ENCODE measurements at places on chromosomes 4 and X.

DNA sequence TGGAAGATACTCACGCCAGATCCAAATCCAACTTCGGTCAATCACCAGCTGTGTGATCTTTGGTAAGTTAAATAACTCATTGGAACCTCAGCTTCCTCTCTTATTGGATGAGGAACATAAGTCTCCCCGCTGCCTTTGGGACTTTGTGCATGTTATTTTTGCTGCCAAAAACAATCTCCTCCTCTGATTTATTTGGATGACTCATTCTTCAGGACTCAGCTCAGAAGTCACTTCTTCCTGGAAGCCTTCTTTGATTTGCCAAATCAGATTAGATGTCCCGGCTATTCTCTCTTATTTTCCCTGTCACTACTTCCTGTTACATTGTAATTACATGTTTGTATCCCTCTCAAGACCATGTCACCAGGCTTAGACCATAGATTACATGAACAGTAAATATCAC, 138.0 kb upstream of the BOD1L1 start:
- DNase-seq: no peak

DNA sequence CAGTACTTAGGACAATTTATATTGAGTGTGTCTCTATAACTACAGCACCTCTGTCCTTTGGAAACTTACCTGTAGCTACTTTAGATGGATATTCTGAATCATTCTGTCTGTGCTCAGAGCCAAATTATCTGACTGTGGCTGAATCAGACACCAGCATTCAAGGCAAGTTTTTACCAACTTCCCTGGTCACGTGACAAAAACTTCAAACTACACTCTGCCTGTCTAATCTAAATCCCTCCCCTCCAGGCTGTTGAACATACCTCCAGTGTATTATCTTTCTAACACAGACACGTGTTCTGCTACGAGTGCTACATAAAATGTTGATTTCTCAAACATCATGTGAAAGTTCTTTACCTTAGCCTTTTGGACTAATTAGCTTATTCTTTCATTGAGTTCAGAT, 641.2 kb upstream of the CPEB2 start:
- no peak for DNase-seq

GRCh38 chr4:70704215-70704930, 16.0 kb downstream of the UTP3 start:
- peak; percentile 85 for DNase-seq

GRCh38 chr4:93825551-93826216, 2.9 kb upstream of the ATOH1 start:
- DNase-seq: no peak

DNA sequence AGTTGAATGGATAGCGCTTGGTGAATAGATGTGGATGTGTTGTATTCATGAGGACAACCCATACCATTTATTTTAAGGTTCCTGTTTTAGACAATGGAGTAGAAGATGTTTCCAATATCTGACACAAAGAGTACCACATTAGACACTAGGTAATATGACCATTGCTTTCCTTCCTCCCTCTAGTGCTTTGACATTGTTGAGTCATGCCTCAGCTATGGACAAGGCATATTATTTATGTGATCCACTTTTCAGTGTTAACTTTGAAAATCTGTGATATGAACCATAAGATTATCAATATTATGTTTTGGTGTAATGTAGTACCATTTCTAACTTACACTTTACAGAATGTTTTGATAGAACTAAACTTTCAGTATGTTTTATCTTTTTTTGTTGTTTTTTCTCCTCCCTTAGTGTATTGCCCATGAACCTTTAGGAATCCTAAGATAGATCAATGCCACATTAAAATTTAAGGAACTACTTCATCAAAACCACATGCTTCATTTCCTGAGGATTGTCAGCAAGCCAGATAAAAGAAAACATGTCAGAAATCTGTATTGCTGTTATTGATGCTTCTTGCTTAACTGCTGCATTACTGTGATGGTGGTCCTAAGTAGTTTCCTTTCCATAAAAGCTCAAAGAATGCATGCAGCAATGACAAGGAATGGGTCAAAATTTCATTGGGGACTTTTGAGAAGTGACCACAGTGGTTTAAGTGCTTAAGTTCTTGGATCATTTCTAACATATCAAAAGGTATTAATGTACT, 105.0 kb downstream of the PCDH7 start:
- DNase-seq: no peak

DNA sequence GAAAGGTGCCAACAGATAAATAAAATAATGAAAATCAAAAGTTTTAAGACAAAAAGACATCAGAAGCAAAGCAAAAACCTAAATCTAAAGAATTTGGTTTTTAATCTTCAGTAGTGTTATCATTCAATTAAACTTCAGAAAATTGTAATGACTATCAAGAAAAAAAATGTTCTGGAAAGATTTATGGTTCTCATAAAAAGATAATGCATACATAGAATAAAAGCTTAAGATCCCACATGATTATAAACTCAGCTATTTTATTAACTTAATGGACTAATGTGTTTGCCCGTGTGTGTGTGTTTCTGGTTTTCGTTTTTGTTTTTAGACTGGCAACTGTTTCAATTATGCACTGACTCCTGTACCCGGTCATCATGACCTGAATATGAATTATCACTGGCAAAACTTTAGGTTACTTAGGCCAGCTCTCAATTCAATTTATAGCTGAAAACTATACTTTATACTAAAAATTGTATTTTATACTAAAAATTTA, 217.5 kb upstream of the DKK2 start:
- no peak for DNase-seq

DNA sequence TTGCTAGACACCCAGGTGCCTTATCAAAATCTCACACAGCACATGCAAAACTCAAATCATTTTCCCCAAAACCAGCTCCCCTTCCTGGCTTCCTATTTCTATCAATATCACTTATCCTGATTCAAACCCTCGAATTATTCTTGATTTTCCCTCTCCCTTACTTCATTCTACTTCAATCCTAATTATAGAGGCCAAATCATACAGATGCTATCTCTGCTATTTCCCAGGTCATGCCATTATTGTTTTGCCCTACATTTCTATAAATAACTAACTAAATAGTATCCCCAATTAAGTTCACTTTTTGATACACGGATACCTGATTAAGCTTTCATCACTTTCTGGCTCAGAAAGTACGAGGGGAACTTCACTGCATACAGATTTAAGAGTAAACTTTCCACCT, 62.4 kb downstream of the FBXL5 start:
- DNase-seq: no peak

- no peak for DNase-seq
Measured at GRCh38 chr4:24799544-24800324, 4.4 kb downstream of the SOD3 start.

GRCh38 chr4:83025563-83025962, 9.4 kb upstream of the COPS4 start:
- no peak for DNase-seq

DNA sequence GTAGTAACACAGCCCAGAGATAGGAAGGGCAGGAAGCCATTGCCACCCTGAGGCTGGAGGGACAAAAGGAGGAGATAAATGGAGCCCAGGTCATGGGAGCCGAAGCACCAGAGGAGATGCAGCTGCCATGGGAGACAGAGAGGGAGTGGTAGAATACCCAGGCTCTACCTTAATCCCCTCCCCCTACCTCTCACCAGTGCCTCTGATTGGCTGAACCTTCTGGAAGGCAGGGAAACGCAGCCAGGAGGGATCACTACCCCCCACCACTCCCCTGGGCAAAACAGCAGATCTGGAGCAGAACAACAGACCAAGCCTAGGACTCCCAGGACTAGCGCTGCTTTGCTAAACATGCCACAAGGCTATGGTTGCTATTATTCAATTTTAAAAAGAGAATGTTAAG, 114.2 kb downstream of the ZNF827 start:
- no peak for DNase-seq

GRCh38 chr4:118215826-118216225, 137.0 kb downstream of the PRSS12 start:
- DNase-seq: no peak

- no peak for DNase-seq
Measured at GRCh38 chr4:87806520-87806919, 7.2 kb downstream of the IBSP start.

DNA sequence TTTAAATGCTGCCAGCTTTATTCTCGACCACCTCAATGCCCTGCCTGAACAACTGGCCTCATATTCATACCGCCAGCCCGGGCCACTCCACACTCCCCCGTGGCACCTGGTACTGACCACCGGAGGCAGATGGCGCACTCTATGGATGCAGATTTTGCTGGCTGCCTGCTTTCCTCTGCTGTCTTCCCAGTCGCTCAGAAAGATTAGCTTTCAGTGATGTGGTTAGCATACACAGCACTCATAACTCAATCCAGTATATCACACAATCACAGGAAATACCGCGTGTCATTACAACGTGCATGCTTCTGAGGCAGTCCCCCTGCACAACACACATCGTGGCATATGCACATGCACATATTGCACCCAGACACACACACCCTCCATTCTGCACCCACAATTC, 147.2 kb upstream of the BCOR start:
- no peak for DNase-seq

GRCh38 chr4:168551945-168552695, 55.3 kb downstream of the PALLD start:
- no peak for DNase-seq

GRCh38 chrX:69951753-69952152, 98.0 kb downstream of the AWAT2 start:
- DNase-seq: no peak

- DNase-seq: no peak
Measured at GRCh38 chr4:137226221-137226620, 306.1 kb downstream of the PCDH18 start.

GRCh38 chr4:142556570-142557238, 289.4 kb downstream of the INPP4B start:
- DNase-seq: no peak

DNA sequence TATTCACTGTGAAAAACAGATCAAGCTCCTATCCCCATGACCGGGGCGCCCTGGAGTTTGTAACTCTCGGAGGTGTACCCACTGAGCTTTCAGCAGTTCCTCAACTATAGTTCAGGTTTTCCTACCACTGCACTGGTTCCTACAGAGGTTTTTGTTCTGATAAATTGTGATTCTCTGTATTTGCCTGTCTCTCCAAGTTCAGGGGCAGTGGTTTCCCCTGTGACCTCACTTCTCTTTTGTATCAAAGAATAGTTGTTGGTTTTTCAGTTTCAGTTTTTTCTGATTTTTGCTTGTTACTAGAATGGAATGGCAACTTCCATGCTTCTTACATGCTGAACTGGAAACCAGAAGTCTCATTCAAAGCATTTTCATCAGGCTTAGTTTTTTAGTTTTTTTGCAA, 56.8 kb upstream of the PLS3 start:
- DNase-seq: no peak

GRCh38 chrX:40952855-40953254, 132.4 kb upstream of the USP9X start:
- DNase-seq: peak; percentile 17

- no peak for DNase-seq
Measured at GRCh38 chr4:154574311-154574710, 11.5 kb downstream of the FGB start.

- DNase-seq: no peak
Measured at GRCh38 chr4:120266602-120267001, 200.0 kb upstream of the MAD2L1 start.

GRCh38 chr4:177569434-177569833, 127.2 kb upstream of the AGA start:
- DNase-seq: no peak

DNA sequence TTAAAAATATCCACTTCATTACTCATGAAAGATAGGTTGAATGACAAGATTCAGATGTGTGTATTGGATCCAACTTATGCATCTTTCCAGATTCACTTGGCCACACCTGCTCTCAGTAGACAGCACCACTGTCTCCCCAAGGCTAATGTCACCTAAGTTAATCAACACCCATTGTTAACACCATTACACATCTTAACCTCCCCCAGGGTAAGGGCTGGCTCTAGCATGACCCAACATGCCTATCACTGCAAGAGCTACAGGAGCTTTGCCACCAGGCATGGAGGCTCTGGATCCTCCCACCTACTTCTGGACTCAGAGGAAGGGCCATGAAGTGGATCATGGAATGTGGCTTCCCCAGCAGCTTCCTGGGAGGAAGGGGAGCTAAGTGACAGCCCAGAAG, 32.8 kb upstream of the LSM6 start:
- no peak for DNase-seq

- DNase-seq: no peak
Measured at GRCh38 chrX:34521563-34521962, 135.5 kb downstream of the TMEM47 start.

DNA sequence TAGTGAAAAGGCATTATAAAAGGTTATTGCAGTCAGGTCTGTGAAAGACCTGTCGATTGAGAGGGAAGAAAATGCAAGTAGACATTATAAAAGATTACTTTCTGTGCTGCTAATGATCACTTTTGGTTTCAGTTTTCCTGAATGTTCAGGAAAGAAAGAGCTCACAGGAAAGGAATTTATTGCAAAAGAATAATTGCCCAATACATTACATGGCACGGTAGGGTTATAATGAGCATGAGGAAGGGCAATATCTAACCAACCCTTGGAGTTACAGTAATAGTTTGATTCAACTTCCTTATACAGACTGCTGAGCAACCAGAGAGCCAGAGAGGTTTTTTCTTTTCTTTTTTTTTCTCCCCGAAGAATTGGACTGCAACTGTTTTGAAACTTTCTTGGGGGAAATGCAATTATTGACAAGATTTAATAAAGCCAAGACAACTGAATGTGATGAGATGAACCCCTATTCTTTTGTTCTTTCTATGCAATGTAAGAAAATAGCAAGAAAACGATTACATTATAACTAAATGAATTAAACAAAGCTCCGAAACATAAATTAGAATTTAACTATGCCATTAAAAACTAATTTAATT, 247.0 kb downstream of the C4orf33 start:
- no peak for DNase-seq

- DNase-seq: no peak
Measured at GRCh38 chrX:41480508-41481260, 33.5 kb downstream of the NYX start.

DNA sequence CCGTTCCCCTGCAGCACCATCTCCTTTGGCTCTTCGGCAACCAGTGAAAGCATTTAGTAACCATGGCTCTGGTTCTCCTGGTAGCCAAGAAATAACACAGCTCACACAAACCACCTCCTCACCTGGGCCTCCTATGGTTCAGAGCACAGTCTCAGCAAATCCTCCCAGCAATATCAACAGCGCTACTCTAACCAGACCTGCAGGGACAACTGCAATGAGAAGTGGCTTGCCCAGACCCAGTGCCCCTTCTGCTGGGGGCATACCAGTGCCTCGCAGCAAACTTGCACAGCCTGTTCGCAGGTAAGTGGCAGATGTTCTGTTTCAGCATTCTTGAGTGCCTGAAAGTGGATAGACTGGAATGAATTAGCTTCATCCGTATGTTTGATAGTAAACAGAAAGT, 63.0 kb upstream of the SLC10A4 start:
- no peak for DNase-seq

- no peak for DNase-seq
Measured at GRCh38 chr4:27366104-27366823, 505.6 kb downstream of the STIM2 start.

GRCh38 chr4:59127006-59127405, 2016.8 kb upstream of the IGFBP7 start:
- no peak for DNase-seq
